ENCODE measurements at places on chromosomes 2 and 18.

GRCh38 chr2:190942697-190943096 is 62.1 kb downstream of the GLS start:
- no peak for DNase-seq

GRCh38 chr18:13067966-13068365 is 76.8 kb downstream of the CEP192 start:
- DNase-seq, result no peak

GRCh38 chr2:234286118-234286598 is 210.7 kb downstream of the ARL4C start:
- no peak for DNase-seq

DNA sequence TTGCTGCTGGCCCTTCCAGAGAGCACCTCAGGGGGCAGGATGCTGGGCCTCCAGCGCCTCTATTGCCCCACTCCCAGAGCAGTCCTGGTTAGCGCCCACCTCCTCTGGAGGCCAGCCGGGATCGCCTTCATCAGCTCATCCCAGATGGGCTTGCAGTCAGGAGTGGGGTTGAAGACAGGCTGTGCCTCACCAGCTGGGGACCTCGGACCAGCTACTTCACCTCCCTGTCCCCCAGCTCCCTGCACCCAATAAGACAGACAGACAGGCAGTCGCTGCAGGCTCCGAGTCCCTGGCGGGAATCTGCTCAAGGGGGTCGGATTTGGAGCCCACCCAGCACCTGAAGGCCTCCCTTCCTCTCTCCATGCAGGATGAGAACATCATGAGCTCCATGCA is 18.9 kb upstream of the FAHD2A start:
- DNase-seq, result no peak

DNA sequence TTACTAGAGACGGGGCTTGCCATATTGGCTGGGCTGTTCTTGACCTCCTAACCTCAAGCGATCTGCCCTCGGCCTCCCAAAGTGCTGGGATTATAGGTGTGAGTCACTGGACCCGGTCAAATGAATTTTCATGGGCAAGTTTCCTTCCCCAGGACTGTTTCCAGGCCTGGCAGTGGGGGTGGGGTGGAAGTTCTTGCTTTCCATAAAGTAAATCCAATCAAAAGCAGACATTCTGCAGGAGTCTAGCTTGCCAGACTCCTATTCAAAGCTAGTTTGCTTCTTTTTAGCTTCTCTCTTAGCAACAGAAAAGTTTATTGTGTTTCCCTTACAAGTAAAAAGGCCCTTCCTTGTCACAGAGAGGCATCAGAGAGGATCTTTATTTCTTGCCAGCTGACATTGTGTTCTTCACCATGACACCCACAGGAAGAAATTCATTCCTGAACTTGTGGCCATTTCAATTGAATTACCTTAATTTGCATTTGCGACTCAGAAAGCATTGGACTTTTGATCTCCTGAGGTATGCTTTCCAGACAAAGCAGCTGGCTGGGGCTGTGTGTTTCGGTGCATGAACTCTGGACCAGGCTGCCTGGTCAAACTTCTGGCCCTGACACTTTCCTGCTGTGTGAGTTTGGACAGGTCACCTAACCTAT is 37.9 kb downstream of the LYPD1 start:
- no peak for DNase-seq

- no peak for DNase-seq
These were observed 26.2 kb downstream of the CENPA start for GRCh38 chr2:26811791-26812694.

DNA sequence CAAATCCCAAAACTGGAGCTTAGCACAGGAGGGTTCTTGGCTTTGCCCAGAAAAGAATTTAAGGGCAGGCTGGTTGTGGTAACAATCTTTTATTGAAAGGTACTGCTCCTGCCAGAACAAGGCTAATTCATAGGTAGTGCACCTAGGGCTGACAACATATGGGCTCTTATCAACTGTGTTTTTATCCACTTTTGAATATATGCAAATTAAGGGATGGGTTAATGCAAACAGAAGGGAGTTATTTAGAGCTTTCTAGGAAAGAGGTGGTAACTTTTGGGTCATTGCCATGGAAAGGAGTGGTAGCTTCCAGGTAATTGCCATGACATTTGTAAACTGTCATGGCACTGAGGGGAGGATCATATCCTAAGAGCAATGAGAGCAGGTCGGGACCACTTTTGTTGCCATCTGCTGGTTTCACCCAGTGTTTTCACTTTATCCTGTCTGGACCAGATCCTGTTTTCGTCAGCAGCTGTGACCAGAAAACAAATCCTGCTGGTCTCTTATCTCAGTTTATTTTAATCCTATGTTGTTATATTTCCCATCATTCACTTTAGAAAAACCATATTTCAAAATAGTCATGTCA is 981 bp downstream of the C2orf66 start:
- DNase-seq, result no peak

- no peak for DNase-seq
These were observed 68.2 kb upstream of the ITGB6 start for GRCh38 chr2:160268151-160268781.

GRCh38 chr2:48929571-48930301 is 174.2 kb upstream of the LHCGR start:
- DNase-seq, result no peak

DNA sequence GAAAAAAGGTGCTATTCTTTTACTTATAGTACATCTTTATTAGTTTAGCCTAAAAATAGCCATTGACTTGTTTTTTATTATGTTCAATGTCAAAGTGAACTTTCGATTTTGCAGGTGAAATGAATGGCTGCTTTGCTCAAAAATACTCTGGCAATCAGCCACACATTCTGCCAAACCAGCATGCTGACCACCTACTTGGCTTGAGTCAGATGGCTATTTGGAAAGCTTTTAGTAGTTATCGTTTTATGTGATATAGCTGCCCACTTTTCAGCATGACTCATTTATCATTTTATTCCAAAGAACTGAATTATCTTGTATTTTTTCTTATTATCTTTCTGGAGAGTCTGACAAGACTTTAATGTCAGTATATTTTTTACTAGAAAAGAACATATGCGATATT is 1615.8 kb upstream of the TMEFF2 start:
- DNase-seq, result no peak
